Stimulated activated CD4-positive, alpha-beta T cell treated with anti-CD3 and anti-CD28 coated beads, Interleukin-1b, Interleukin-23, amount 100 ng/mL, for 1 hour (primary cell): ENCODE measurements at places on chromosomes 2 and 18.

- DNase-seq, result no peak
These were observed 53.4 kb downstream of the CHN1 start for GRCh38 chr2:174951745-174952144.

GRCh38 chr2:234708091-234708683, 211.3 kb upstream of the ARL4C start:
- no peak for DNase-seq

DNA sequence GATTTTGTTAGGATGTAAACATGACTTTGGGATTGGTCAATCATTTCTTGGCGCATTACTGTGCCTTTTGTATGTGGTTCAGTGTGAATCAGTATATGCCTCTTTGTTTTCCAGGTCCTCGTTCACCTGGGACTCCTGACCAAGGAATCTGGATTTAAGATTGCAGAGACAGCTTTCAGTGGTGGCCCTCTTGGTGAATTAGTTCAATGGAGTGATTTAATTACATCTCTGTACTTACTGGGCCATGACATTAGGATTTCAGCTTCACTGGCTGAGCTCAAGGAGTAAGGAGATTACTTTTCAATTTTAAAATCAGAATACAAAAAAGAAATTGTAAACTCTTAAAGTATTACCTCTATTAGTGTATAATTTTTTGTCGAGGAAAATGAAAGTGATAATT, 87.6 kb downstream of the MGAT5 start:
- DNase-seq, result no peak

- no peak for DNase-seq
These were observed 36.6 kb downstream of the DARS1 start for GRCh38 chr2:135948642-135949355.

DNA sequence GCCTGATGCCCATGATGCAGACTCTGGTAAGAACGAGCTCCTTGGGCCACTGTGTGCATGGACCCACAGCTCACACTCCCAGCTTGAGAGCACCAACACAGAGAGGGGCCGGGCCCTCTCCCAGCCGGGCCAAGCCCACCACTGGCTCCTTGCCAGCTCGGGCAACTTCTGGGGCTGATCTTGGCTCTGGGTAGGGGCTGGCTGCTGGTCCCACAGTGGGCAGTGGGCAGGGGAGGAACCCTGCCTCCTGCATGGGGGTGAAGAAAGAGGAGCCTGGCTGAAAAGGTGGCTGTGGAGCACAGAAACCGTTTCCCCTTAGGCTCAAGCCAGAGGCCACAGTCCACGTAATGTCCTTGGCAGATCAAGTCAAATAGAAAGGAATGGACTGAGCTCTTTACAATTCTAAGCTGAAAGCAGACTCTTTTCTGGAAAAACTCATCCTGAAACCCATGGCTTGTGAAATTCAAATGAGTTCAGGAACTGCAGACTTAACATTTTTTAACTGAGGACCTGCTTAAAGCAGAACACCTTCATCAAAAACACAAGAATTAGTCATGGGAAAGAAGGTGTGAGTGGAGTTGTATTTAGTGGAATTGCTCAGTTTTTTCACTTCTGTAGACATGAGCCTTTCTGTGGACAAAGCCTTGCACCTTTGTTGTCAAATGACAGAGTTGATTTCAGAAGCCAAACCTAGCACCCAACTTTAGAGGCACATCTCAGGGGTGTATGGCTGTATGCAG, 104.9 kb downstream of the STPG4 start:
- DNase-seq, result no peak
